ENCODE measurements at places on chromosomes 6 and 20.

DNA sequence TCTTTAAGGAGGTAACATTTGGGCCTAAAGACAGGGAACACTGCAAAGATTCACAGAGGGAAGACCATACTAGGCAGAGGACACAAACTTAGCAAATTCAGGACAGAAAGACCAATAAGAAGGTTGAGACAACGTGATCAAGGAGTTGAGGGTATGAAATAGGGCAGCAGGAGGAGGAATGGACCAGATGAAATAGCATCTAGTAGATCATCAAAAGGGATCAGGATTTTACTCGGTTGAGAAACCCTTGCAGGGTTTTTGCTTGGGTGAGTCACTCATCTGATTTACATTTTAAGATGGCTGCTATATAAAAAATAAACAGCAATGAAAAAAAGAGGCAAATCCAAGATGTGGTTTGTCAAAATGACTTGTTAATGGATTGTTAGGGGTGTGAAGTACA lies 4.7 kb downstream of the BCLAF1 start:
- peak; percentile 10 for DNase-seq

DNA sequence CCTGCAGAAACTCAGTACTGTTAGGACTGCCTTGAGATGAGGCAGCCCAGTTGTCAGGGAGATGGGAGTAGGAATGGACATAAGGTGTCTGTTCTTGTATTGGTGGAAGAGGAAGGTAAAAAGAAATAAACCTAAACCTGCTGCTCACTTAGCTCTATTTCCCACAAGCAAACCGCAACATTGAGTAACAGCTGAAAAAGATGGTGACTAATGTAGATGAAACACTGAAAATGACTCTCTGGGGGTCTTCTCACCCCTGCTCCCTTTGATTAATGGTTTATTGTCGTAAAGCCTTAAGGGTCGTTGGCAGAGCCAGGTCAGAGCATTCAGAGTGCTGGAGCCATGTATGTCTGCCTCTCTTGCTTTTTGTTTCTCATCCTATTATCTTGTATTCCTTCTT lies 87.5 kb downstream of the FOXO3 start:
- no peak for DNase-seq

GRCh38 chr20:59725476-59726280 lies 121.3 kb downstream of the PHACTR3 start:
- no peak for DNase-seq

GRCh38 chr20:38894091-38894847 lies 31.9 kb upstream of the FAM83D start:
- DNase-seq, result no peak

DNA sequence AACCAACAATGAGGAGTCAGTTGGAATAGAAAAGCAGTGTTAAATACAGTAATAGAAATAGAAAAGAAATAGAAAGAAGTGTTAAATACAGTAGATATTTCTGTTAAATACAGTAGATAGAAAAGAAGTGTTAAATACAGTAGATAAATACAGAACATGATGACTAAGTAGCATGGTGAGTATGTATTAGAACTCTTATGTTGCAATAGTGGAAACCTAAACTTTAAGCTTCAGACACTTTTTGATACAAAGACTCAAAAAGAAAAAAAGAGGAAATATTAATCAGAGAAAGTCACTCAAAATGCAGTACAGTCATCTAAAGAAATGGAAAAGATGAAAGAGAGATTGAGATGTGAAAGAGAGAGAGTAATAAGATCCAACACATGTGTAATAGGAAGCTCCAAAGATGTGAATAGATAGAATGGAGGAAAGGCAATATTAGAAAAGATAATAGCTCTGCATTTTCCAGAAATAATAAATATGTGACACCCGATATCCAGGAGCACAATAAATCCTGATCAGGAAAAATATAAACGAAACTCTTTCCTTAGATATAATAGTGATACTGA lies 131.5 kb upstream of the KCNK16 start:
- DNase-seq, result no peak

DNA sequence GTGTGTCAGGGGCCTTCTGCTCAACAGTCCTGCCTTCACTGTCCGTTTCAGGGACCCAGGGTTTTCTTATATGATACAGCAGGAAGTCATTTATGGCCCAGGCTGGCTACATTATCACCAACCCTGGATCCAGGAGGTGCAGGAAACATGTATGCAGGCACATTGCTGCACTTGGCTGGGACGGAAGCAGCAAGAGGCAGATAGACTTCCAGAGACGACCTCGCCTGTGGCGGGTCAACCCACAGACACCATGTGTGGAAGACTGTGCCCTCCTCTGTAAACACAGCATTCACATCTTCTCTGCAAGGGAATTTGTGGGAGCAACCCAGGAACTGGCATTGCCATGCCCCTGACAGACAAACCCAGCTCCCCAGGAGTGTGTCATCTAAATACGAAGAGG lies 43.7 kb downstream of the TBC1D7 start:
- no peak for DNase-seq

GRCh38 chr6:1381481-1382330 lies 7.7 kb upstream of the FOXF2 start:
- DNase-seq, result no peak

DNA sequence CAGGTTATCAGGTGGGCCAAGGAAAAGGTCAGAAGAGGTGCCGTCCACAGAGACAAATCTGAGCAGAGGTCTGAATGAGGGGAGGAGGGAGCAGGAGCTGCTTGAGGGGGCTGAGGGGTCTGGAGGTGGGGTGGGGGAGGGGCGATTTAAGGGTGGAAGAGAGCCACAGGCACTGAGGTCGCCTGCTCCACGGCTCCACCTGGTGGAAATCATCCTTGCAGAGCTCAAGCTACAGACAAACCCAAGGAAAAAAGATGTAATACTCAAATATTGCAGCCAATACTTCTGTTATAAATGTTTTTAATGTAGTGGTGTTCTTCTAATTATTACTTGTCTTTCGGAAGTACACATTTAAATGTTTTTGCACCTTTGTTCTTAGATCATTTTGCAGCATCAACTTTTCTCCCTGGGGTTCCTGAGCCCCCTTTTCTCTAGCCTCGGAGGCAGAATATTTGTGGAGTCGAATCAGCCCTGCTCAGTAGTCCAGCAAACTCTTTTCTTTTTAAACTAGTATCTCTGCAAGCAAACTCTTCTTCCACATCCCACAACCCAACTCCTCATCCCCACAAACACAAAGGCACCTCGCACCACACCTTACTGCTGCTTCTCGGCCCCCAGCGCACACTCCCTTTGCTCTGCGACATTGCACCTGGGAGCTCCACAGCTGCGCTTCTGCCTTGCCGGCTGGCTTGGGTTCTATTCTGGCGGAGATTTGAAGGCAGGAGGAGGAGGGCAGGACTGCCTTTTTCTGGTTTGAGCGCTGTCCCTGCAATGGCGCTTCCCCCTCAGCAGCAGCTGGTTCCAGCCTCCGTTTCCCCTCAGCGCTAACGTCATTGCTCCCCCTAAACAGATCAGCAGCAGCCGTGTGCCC lies 51.0 kb upstream of the TFAP2A start:
- DNase-seq, result no peak

DNA sequence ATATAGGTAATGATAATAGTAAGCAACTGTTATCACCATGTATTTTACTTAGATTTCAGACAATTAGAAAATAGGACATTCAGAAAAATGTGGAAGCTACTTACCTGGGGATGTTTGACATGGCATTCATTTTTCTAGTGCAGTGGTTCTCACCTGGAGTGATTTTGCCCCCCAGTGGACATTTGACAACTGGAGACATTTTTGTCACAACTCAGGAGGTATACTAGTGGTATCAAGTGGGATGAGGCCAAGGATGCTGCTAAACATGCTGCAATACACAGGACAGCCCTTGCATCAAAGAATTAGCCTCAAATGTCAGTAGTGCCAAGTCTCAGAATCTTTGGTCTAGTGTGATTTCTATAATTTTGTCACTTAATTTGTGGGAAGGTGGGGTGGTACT lies 36.1 kb downstream of the NUS1 start:
- DNase-seq, result no peak

GRCh38 chr20:8094415-8094818 lies 37.6 kb upstream of the PLCB1 start:
- DNase-seq, result no peak

GRCh38 chr6:10174056-10174455 lies 240.8 kb downstream of the TFAP2A start:
- DNase-seq, result no peak

- DNase-seq, result no peak
These were observed 87.9 kb downstream of the CDC5L start for GRCh38 chr6:44475417-44475778.

All from epithelial cell of proximal tubule (primary cell).